ENCODE measurements at places on chromosomes 4 and X.

- DNase-seq = no peak
Observed at GRCh38 chr4:27881705-27882104, 1021.1 kb downstream of the STIM2 start.

GRCh38 chr4:17286752-17287460 is 225.0 kb downstream of the QDPR start:
- DNase-seq = no peak

DNA sequence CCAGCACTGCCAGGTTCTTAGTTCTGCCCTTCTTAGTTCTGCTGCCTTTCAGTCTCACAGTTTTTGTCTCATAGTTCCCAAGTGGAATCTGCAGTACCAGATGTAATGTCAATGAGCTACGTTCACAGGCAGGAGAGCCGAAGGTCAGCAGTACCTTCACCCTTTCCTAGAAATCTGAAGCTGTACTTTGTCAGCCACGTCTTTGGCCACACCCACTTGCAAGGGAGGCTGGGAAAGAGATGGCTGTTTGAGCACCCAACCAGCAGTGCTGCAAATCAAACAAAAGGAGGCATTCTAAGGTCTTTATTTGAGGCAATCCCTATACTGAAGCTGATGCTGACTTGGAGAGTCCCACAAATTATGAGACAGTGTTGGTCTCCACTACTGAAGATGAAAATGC is 199.1 kb upstream of the NPY2R start:
- DNase-seq = no peak

- DNase-seq = no peak
Observed at GRCh38 chr4:26573389-26573794, 10.5 kb upstream of the TBC1D19 start.

GRCh38 chrX:111123125-111123524 is 27.1 kb downstream of the PAK3 start:
- DNase-seq = no peak

DNA sequence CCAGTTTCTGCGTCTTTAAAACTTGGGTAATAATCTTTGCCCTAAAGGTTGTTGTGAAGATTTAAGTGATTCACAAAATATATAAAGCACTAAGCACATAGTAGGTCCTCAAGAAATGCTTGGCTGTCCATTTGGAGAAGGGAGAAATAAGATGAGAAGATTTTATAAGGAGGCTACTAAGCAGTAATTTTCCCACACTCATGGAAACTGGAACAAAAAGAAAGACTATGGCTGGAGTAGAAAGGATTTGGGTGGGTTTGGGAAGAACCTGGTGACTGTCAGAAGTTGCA is 47.0 kb downstream of the PRPS1 start:
- DNase-seq = no peak

DNA sequence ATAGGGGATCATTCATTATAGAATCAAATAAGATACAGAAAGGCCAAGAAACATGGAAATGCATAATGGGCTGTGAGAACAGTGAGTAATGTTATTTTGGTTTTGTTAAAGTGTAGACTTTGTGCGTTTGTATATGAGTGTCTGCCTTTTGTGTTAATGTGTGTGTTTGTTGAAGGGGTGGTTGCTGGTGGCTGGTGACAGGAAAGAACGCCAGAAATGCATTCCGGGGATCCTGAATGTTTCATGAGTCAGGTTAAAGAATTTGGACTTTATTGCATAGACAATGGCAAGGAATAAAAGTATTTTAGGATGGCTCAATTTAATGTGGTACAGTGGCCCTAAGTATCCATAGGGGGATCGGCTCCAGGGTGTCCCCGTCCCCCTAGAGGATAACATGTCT is 1228.9 kb downstream of the PCDH7 start:
- DNase-seq = no peak

- DNase-seq = peak; percentile 3
Observed at GRCh38 chr4:99723612-99724011, 66.0 kb upstream of the C4orf54 start.
